Activated naive CD4-positive, alpha-beta T cell treated with anti-CD3 and anti-CD28 coated beads, Interleukin-2, amount 50 U/mL, for 72 hours (primary cell): ENCODE measurements at places on chromosomes 3 and 15.

DNA sequence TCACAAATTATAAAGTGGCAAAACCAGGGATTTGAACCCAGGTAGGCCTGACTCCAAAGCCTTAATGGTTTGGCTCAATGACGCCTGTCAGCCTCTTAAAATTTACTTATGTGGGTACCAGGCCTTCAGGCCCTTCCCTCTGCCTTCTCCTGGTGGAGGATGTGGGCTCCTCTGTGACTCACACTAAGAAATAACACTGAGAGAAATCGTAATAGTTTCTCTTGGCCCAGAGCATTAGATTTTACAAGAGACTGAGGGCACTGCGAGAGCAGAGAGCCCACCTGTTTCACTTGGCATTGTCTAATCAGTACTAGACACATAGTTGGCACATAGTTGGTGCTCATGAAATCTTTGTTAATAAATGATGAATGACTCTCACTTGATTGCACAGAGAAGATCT, 505.2 kb downstream of the SHQ1 start:
- no peak for DNase-seq

DNA sequence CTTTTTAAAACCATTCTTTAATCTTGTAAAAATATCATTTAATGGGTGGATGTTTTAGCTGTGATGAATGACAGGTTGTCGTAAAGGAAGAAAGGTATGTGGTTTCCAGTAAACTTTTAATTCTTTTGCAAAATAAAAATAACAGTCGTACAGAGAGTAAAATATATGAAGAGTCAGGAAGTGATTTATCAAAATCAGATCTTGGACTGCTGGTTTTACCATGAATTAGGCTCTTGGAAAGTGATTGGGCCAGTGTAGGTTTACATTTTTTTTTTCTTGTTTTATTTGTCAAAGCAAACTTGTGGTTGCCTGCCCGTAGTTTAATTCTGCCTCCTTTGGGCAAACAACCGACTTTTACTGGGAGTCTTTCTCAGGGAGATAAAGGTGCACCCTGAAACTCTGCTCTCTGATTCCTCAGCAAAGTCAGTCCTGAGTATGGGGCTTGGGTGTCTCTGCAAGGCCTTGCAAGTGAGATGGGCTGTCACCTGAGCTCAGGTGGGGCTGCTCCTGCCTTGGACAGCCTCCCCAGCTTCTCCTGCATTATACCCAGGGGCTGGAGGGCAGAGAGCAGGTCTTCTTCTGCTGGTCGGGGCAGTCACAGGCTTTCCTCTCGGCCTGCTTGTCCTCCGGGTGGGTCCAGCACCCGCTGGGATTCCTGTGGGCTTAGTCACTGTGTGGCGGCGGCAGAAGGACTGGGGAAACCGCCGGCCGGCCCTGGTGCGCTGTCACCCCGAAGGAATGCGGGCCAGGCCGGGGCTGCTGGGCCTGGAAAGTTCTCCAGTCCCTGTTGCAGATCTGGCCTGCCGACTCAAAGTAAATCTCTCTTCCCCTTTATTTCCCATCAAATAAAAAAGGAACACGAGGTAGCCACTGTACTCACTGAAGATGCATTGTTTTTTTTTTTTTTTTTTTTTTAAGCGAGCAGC, 79.0 kb downstream of the IGF1R start:
- DNase-seq = no peak

- DNase-seq = no peak
Measured at GRCh38 chr3:19364148-19364547, 215.8 kb downstream of the KCNH8 start.

DNA sequence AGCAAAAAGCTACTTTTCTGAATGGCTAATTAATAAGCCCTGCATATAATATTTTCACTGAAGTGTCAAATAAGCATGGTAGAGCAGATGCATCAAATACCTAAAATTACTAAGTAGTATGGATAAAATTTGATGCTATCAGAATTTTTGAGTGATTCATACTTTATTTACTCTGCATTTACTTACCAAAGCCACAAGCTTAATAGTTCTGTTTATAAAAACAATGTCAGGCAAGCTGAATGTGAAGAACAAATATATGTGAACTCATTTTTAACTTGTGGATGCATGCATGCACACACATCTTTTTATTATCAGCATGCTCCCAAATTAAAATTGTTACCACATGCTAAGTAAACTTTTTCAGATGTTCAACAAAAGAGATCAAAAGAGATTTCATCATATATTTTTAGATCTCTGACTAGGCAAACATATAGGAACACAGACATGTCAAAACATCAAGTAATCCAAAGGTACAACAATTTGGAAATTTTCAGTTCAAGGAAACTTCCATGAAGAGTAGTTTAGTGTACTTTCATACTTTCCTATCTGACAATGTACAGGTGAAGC, 969.4 kb downstream of the ROBO1 start:
- no peak for DNase-seq
